Inflammatory macrophage (primary cell): ENCODE measurements at places on chromosomes 11 and 22.

DNA sequence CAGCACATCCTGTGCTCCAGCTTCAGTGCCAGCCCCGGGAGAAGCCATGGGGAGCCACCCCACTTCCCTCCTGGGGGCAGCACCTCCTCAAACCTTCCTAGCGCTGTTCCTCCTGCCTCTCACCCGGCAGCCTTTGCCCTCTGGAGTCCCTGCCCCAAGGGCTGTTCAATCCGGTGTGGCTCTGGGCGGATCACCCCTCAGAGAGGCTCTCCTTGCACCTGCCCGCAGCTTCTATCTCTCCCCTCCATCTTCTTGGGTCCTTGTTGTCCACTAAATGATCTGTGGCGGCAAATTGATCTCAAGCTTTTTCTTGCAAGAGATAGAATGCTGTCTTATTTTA, 18.1 kb upstream of the CDKN1C start:
- no peak for DNase-seq

- no peak for DNase-seq
Measured at GRCh38 chr22:45949258-45949870, 27.6 kb downstream of the WNT7B start.

- DNase-seq: no peak
Measured at GRCh38 chr22:46456818-46457163, 80.6 kb downstream of the CELSR1 start.

DNA sequence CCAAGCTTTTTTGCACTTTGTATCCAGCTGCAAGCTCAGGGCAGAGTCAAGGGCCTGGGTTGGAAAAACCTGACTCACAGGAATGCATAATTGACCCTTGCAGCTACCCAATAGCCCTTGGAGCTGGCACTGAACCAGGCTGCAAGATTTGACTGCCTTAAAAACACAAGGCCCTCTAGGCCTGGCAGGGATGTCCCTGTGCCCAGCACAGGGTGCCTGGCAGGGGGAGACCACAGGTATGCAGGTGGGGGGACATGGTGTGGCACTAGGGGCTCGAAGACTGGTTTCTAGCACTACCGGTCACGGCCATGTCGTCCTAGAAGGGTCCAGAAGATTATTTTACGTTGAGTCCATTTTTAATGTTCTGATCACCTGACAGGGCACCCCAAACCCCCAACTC, 30.2 kb downstream of the SBF1 start:
- DNase-seq: no peak

DNA sequence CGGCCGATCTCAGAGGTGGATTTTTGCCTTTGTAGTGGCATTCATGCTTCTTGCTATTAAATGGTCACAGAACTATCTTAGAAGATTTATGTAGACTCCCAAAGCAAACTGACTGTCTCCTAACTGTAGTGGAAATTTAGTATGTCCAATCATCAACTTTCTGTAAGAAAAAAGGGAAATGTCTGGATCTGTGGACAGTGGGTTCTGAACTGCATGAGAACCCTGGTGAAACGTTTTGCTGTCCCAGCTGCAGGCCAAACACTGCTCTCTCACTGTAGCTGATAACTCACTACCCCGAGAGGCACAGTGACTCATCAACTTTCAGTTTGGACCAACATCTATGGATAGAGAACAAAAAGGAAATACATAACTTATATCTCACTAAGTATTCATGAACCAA, 387.1 kb downstream of the SOX6 start:
- peak; percentile 62 for DNase-seq

- no peak for DNase-seq
Measured at GRCh38 chr11:94790661-94791180, 22.6 kb downstream of the AMOTL1 start.

DNA sequence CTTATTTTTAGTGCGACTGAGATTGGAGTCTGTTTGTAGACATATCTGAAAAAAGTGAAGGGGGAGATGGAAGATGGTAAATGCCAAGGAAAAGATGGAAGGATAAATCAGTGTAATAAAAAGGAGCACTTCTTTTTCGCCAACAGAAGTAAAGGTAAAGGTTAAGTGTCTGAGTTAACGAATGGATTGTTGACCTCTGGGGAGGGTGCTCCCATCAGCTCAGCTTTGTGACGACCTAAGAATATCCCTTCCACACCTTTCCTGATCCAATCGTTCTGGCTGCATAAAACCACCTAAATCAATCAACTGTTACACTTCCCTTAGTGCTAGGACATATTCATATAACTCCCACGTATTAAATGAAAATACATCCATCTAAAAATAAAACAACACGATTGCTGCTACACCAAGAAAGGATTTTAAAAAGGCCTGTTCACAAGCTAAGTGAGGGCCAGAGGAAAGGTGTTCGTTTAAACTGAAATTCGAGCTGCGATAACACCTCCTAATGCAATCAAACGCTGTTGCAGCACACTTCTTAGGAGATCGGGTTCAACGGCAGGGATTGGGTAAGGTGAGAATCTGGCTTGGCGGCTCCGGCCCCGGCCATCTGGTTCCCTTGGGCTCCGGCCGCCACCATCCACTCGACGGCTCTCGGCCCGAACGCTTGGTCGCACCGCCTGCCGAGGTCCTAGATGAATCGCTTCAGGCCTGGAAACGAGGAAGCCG, 658 bp downstream of the C11orf71 start:
- no peak for DNase-seq

DNA sequence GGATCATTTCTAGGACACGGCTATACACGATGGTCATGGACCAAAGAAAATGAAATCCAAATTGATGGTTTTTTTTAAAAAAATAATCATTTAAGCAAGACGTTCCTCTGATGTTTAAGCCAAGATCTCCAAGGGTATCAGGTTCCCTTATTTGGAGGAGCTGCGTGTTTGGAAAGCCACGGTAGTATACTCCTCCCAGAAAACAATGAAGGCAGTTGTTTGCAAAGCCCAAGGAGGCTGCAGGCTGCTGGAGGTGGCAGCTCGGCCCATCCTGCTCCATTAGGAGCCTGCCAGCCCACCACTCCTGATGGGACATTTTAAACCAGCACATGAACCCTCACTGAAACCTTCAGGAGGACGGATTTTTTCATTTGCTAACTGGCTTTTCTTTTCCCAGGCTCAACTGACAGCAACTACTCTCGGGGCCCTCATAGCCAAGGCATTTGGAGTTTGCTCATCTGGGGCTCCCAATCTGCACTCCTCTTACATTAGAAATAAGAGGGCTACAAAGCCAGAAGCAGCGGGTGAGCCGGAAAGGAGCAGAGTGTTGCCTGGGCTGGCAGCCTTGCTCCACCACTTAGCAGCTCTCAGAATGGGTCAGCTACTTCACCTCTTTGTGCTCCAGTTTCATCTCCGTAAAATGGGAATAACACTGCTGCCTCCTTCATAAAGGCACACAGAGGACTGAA, 58.4 kb downstream of the ABTB2 start:
- no peak for DNase-seq

- peak; percentile 9 for DNase-seq
Measured at GRCh38 chr11:87351676-87352075, 313.9 kb downstream of the TMEM135 start.

- no peak for DNase-seq
Measured at GRCh38 chr11:109362059-109362458, 59.9 kb upstream of the C11orf87 start.

DNA sequence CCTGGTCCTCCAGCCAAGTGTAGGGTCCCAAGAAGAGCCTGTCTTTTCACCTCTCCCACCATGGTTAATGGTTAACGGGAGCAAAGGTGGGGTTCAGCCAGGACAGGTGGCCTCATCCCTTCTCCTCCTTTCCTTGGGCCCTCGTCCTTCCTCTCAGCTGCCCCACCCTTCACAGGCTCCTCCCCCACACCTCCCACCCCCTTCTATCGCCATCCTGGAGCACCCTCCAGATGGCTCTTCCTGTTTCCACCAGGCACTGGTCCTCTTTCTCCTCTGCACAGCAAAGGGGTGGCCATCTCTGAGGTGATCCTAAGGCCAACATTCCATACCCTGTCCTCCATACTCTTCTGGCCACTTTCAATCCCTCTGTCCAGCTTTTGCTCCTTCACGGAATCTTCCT, 48.9 kb downstream of the SLC22A12 start:
- DNase-seq: no peak

- DNase-seq: peak; percentile 6
Measured at GRCh38 chr11:114031246-114031966, 28.1 kb upstream of the ZBTB16 start.

DNA sequence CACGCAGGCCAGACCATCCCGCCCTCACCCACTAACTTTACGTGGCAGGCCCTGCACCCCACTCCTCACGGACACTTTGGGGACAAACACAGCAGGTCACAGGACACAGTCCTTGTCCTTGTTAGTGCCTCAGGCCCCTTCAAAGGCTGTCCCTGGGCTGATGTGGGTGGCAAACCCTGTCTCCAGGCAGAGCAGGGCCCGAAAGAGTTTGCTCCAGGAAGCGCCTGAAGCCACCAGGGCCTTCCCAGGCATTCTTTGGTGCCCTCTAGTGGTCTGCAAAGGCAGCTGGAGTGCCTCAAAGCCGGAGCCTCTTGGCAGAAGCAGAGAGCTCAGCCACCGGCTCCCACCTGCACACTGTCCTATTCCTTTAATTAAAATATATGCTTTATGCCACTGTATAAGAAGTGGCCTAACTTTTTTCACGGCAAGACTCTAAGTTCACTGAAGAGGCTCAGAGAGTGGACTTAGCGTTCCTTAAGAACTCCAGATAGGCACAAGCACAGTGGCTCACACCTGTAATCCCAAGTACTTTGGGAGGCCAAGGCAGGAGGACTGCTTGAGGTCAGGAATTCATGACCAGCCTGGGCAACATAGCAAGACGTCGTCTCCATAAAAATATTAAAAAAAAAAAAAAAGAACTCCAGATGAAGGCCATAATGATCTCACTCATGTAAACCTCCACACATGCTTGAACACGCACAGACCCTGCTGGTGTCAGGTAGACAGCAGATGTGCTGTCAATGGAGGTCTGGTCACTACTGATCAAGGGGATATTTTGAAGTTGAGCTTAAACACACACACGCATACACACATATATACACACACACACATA, 11.1 kb downstream of the TXN2 start:
- peak; percentile 86 for DNase-seq

DNA sequence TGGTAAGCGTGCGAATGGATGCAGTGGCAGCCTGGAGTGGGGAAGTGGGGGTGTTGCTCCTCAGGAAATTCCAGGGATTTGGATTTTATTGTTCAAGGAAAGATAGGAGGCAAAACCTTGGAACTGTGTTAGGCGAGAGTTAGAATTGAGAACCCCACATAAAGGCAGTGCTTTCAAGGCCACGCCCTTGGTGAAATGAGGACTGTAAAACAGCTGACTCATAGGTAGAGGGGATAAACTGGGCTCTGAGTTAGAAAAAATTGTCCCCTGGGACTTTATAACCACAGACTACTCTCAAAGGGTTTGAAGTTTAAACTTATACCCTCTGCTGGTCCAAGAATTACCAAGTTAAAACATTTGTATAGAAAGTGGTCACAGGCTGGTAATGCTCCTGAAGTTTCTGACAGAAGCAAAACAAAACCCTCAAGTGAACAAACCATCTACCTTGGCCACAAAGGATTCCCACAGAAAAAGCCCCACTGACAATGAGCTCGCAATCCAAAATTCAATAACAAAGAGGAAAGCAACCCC, 250.3 kb upstream of the TBCEL start:
- no peak for DNase-seq

GRCh38 chr11:115944596-115944995, 440.4 kb upstream of the CADM1 start:
- DNase-seq: peak; percentile 3

DNA sequence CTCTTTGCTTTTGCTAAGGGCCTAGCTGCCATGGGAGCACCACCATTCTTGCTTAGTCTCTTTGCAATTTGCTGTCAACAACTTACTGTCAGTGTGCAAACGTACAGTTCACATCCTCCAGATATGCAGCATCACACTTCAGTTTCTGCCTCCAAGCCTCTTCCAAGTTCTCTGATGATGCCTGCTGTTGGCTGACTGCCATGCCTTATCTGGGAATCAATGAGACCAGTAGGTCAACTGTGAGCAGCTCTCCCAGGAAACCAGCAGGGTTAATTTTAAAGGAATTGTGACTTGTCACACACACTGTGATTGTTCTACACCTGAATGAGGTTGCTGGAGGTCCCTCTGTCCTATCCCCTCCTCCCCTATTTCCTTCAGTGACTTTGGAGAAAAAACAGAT, 56.0 kb downstream of the COPB1 start:
- no peak for DNase-seq
